Kidney capillary endothelial cell (primary cell): ENCODE measurements at places on chromosomes 7 and 10.

- no peak for DNase-seq
These were observed 162.4 kb downstream of the NOC3L start for GRCh38 chr10:94200146-94200837.

- no peak for DNase-seq
These were observed 1292.0 kb downstream of the XPNPEP1 start for GRCh38 chr10:108631332-108631731.

DNA sequence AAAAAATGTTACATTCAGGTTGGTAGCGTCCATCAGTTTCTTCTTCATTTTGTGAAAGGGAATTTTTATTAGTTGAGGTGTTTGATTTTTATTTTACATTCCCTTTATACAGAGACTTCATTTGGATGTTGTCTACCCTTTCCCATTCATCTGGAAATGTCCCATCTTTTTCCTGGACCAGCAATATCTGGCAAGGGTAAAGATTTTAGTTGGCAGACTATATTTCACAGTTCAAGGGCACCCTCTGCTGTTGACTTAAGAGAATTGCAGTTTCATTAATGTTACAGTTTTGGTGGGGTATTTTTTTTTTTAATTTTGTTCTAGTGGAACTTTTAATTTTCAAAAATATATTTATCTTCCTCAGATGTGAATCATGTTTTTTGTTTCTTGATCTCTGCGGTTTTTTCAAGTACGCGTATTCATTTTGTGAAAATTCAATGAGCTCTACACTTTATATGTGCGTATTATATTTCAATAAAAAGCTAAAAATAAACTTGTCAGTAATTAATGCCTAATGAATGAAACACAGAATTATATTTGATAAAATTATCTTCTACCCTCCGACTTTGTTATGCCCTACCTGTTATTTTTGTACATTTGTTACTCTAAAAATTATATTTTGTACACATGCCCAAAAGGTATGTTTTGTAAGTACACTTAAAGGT lies 97.9 kb upstream of the KLF14 start:
- peak; percentile 46 for DNase-seq

DNA sequence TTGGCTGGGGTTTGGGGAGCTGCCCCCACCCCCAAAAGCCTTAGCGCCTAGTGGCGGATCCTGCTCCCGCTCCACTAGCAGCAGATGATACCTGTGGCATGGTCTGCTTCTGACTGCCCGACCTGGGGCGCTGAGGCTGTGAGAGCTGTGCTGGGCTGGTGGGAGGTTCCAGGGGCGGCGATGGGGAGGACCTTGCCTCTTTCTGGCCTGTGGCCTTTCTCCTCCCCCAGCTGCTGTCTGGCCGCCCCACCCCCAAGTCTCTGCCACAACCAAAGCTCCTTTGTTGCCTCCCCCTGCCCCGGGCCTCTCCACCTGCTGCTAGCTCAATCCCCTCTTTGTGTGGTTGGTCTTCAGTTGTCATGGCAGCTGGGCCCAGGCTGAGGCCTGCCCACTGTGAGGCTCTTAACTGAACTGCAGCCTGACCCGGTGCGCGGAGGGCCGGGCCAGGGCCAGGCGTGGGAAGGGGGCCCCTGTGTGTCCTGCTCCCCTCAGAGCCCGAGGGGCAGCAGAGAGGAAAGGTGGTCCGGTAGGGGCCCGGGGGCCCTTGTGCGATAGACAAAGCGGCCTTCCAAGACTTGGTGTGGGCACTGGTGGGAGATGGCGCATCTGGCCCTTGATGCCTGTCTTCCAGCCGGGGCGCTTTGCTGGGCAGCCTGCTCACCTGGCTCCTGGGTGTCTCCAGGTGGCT lies 4.7 kb downstream of the ZNF775 start:
- no peak for DNase-seq

GRCh38 chr7:94401428-94401814 lies 6.7 kb downstream of the COL1A2 start:
- DNase-seq = no peak

GRCh38 chr7:34675749-34676374 lies 17.8 kb downstream of the NPSR1 start:
- peak; percentile 21 for DNase-seq

DNA sequence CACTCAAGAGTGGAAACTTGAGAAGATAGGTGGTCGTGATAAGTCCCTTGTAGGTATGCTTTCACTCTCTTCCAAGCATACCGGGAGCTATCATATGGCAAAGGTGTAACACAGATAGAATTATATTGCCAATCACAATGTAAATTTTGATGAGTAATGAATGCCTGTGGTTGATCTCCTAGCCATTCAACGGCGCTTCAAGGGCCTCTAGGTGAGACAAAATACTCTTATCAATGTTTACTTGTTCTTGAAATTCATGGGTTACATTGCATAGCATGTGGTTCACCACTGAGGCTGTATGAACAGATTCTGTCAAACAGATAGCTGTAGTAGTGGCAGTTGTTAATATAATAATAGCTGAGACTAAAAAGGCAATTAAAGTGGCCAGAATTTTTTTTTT lies 82.4 kb downstream of the THSD7A start:
- no peak for DNase-seq

GRCh38 chr7:106288263-106288662 lies 3.5 kb upstream of the NAMPT start:
- no peak for DNase-seq

DNA sequence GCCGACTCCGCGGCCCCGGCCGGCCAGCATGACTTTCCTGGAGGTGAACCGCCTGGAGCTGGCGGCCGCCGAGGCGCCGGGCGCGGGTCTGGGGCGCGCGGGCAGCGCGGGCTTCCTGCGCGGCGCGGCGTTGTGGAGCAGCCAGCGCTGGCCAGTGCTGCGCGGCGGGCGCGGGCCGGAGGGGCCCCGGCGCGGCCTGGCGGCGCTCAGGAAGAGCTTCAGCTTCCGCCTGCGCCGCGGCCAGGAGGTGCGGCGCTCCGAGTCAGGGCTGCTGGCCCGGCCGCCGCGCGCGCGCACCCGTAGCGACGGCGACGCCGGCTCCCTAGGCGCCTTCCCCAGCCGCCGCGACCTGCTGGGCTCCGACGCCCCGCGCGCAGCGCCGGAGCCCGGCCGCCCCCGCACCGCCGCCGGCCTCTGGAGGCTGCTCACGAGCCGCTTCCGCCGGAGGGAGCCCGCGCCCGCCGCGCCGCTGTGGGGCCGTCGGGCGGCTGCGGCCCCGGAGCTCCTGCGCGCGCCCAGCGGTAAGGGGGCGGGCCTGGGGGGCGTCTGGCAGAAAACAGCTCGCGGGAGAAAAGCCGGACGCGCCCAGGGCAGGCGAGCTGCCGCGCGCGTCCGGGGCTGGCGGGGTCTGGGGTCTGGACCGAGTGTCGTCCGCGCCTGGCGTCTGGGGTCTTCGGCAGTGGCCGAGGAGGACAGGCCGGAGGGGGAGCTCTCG lies 29.0 kb downstream of the AGAP3 start:
- DNase-seq = peak; percentile 68

DNA sequence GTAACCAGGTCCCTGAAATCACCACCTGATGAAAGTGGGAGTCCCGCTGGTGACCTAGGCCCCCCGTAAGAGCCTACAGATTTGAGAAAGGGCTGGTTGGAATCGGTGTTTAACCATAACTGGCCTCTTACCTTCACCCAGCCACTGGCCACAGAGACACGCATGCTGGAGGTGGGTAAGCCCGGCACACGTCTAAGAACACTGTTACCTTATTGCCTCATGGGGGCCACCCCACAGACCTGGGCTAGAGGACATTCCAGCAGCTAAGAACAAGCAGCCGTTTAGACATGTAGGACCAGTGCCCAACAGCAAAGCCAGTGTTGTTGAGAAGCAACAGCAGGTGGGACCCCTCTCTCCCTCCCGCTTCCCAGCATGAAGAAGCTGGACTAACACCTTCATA lies 2.5 kb upstream of the GDF2 start:
- no peak for DNase-seq

DNA sequence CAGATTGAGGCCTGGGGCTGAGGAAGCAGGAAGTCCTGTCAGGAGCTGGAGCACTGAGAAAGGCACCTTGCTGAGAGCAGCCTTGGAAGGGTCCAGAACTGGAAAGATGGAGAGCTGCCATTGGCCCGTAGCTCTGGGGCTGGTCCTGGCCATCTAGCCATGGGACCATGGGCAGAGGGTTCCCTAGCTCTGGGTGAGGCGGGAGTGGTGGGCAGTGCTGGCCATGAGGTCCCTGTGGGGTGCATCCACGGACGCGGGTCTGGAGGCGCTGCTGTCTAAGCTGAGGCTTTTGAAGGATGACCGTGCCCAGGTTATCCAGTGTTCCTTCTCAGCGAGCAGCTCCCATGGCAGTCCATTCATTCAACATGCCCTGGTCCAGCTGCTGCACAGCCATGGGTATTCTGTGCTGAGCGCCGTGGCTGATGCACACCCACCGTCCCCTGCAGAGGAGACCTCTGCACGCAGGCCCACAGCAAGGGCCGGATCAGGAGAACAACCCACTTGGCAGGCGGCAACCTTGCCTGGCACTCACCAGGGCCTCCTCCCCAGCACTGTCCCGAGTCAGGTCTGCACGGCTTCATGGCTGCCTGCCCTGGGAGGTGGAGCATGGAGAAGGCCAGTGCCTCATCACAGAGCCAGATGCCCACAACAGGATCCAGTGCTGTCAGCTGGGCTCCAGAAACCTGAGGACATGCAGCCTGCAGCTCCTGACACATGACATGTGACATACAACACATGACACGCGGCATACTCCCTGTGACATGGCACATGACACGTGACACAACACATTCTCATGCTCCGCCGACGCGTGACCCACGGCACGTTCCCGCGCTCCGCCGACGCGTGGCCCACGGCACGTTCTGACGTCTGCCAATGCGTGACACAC lies 121.9 kb downstream of the INPP5A start:
- no peak for DNase-seq

- DNase-seq = no peak
These were observed 248.1 kb downstream of the ABCA13 start for GRCh38 chr7:48419401-48419800.

GRCh38 chr10:18400906-18401245 lies 250.5 kb downstream of the NSUN6 start:
- no peak for DNase-seq

DNA sequence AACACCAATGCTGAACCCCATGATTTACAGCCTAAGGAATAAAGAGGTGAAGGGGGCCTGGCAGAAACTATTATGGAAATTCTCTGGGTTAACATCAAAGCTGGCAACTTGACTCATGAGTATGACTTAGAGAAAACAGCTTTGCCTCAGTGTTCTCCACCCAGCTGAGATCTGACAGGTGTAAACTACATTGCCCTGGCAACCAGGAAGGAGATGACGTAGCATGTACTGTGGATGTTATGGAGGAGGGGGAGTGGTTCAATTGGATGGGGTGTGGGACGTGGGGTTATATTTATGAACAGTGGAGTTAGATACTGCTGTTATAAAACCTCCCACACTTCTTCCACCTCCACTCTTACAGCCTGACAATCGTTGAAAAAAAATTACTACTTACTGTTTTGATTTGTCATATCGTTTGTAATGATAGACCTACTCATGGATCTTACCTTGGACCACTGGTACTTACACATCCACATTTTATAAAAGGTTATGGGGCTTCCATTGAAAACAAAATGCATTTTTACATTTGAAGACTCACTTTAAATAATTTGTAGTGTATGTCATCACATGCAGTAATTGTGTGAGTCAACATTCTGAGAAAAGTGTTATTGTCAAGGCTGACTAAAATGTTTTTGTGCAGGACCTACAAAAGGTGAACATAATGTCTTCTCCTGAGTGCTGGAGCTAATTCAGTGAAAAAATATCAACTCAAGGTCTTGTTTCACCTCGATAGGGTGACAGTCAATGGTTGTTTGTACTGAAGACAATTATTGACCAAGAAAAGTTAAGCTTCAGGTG lies 6.4 kb downstream of the OR2F1 start:
- DNase-seq = no peak

- peak; percentile 86 for DNase-seq
These were observed 73.1 kb upstream of the CAMK2B start for GRCh38 chr7:44398511-44398911.

- no peak for DNase-seq
These were observed 56.1 kb downstream of the DGKB start for GRCh38 chr7:14846405-14846804.

DNA sequence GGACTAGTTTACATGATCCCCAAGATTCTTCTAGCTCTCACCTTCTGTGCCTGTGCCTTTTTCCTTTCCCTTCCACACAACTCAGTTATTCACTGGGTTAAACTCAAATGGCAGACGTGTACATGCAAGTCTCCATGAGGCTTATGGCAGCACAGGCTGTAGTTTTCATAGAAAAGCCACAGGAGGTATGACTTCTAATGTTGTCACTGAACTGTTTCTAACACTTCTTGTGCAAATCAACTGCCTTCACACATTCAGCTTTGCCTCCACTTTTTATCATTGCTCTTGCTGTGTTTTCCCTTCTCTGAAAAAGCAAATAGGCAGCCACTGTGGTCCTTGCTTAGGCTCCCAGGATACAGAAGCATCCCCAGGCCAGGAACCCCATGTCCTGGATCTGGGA lies 5.3 kb upstream of the GIMAP5 start:
- no peak for DNase-seq
